Right cardiac atrium (tissue), 5 donors: ENCODE measurements at places on chromosomes 3 and 15.

DNA sequence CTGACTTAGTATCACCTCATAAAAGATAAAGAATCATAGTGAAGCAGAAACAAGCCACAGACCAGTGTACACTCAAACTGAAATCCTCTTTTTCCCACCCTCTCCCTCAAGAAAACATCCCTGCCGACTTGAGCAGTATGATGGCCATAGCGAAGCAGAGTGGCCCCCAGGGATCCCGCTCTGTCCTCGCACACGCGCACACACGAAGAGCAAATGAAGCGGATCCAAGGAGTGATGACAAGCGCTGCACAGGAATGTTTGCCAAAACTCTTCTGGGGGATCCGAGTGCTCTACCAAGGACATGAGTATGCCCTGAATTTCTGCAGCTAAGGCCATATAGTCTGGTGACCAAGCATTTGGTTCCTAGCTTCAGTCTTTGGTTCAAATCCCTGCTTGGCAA is 134.5 kb upstream of the C2CD4B start:
- DNase-seq, result peak; percentile 30

- DNase-seq, result no peak
Measured at GRCh38 chr3:194278186-194278845, 72.8 kb downstream of the CPN2 start.

GRCh38 chr3:69925506-69925905 is 74.0 kb upstream of the SAMMSON start:
- DNase-seq, result no peak

GRCh38 chr3:99355465-99355864 is 282.9 kb upstream of the COL8A1 start:
- no peak for DNase-seq

- DNase-seq, result no peak
Measured at GRCh38 chr3:72810063-72810462, 38.2 kb downstream of the SHQ1 start.

DNA sequence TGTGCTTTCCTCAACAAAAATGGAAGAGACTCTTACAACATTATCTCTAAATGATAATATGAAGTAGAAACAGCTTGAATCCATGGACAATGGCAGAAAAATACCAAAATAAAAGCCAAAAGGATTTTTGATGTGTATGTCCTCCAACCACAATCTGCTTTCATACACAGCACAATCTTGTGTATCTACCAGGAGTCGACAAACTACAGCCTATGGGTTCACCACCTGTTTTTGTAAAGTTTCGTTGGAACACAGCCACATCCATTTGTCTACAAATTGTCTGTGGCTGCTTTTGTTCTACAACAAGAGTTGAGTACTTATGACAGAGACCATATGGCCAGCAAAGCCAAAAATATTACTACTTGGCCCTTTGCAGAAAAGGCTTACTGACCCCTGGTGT is 88.7 kb upstream of the UBE2E2 start:
- no peak for DNase-seq

DNA sequence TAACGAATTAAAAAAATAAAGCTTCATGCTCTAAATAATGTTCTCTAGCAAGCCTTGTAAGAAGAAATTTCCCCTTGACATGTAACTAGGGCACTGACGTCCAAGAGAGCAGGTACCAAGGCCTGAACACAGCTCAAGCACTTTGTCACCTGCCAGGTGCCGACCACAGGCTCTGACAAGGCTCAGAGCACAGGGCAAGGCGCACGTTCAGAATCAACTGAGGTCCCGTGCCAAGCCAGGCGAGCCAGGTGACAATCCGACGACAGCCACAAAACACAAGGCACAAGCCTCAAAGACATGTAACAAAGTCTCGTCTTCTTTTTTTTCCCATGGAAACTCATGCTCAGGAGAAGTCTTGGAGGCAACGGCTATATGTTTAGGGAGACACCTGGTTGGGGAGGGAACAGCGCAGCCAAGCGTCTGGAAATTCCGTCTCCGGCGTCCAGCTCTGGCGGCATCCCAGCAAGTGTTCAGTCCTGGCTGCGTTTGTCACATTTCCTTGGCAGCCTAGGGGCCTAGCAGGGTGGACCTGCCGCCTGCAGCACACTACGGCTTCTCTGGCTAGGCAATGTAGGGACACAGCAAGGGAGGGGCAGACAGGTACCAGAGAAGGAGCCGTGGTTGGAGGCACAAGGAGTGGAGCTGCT is 76.7 kb downstream of the ADAMTS17 start:
- DNase-seq, result no peak

- DNase-seq, result no peak
Measured at GRCh38 chr3:17759901-17760300, 17.5 kb upstream of the TBC1D5 start.

- DNase-seq, result peak; percentile 65
Measured at GRCh38 chr3:71532639-71533395, 50.7 kb downstream of the FOXP1 start.

DNA sequence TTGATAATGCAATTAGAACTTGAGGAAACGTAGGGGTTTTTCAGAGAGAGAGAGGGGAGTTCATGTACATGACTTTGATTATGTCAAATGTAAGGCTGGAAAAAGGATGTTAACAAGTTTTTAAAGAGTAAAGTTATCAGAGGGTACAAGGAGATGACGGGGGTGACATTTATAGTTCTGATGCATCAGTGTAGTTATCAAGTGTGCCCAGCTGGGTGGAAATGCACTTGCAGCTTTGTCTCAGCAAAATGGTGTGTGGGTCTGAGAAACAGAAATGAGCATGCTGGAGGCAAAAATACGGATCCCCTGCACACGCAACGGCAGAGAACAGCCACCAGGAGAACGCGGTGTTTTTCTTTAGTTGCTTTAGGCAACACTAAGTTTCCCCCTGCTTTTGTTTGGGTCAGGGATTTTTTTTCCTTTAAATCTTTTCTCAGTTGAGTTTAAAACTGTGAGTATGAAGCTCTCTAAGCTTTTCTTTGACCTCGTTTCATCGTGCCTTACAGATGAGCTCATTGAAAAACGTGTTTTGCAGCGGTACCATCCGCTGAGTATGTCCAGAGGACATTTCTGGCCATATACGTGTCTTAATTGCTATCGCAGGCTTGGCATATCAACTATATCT is 205.4 kb downstream of the PDZRN3 start:
- no peak for DNase-seq

GRCh38 chr3:53144446-53144845 is 14.2 kb upstream of the RFT1 start:
- no peak for DNase-seq

DNA sequence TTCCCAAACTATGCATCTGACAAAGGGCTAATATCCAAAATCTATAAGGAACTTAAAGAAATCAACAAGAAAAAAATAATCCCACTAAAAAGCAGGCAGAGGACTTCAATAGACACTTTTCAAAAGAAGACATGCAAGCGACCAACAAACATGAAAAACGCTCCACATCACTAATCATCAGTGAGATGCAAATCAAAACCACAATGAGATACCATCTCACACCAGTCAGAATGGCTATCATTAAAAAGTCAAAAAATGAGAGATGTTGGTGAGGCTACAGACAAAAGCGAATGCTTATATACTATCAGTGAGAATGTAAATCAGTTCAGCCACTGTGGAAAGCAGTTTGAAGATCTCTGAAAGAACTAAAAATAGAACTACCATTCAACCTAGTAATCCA is 20.2 kb downstream of the CFAP44 start:
- DNase-seq, result no peak

- DNase-seq, result no peak
Measured at GRCh38 chr3:137409584-137409983, 354.5 kb upstream of the SOX14 start.

GRCh38 chr15:63519548-63520178 is 15.3 kb downstream of the USP3 start:
- no peak for DNase-seq

GRCh38 chr3:22939349-22939748 is 263.8 kb upstream of the UBE2E2 start:
- DNase-seq, result no peak

DNA sequence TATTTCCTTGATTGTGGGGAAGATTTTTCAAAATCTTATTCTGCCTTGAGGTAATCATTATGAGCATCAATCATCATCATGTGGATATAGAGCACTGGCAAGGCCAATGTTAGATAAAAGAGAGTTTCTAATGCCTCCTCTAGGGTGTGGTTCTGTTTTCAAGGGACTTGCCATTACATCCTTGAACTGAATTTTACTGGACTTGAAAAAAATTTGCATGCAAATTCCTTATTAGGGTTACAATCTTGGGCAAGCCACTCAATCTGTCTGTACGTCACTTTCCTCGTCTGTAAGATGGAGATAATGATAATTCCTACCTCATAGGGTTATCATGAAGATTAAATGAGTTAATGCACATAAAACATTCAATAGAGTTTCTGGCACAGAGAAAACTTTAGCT is 156.2 kb upstream of the WNT5A start:
- DNase-seq, result no peak

DNA sequence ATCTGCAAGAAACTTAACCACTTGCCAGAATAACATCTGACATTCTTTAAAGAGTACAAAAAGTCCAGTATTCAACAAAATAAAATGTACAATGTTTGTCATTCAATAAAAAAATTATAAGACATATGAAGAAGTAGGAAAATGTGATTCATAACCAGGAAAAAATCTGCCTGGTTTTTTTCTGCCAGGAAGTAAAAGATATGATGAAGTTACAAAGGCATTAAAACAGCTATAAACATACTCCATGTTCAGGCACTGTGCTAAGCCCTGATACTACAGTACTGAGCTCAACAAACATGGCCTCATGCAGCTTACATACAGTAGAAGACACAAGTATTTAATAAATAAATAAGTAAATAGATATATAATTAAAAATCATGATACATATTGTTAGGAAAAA is 178.4 kb upstream of the STT3B start:
- DNase-seq, result no peak

- no peak for DNase-seq
Measured at GRCh38 chr3:30604558-30604957, 1.8 kb upstream of the TGFBR2 start.

- DNase-seq, result no peak
Measured at GRCh38 chr3:108133048-108133369, 42.2 kb upstream of the CD47 start.

DNA sequence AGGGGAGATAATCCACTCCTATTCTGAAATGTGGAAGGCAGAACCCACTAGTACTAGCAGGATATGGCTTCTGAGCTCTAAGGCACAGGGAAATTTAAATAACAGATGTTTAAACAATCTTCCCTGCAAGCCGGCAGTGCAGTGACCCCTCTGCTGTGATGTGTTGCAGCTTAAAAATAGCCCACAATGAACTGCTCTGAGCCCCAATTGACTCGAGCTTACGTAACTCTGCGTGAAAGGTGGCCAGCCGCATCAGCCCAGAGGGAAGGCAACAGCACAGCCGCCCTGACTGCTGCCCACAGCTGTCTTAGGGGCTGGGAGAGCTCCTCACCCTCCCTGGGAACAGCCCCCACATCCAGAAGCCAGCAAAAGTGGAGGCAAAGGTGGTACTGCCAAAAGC is 12.5 kb upstream of the CAMKV start:
- DNase-seq, result no peak

DNA sequence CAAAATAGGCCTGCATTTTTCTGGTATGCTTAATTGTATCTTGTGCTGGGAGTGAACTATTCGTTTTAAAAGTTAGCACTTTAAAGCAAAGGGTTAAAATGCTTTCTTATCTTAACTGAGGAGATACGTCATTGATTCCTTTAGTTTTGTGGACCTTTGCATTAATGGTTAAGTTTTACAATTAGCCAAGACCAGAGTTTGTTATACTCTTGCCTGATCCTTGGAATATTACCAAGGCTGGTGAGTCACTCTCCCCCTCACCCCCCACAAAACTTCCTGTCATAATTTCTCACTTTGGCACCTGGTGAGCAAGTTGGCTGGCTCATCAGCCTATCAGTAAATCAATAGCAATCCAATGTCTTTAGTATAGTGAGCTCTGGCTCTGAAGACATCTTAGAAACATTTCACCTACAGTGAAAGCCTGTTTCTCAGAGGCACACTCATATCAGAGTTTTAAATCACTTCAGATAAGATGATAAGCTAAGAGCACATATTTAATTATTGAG is 26.7 kb downstream of the SLC2A2 start:
- DNase-seq, result no peak

GRCh38 chr3:176977331-176977730 is 220.0 kb downstream of the TBL1XR1 start:
- DNase-seq, result no peak

GRCh38 chr3:8840556-8840955 is 71.1 kb upstream of the OXTR start:
- no peak for DNase-seq

- no peak for DNase-seq
Measured at GRCh38 chr3:155412904-155413303, 119.4 kb upstream of the STRIT1 start.

GRCh38 chr3:137998121-137999042 is 11.6 kb upstream of the CLDN18 start:
- DNase-seq, result no peak

DNA sequence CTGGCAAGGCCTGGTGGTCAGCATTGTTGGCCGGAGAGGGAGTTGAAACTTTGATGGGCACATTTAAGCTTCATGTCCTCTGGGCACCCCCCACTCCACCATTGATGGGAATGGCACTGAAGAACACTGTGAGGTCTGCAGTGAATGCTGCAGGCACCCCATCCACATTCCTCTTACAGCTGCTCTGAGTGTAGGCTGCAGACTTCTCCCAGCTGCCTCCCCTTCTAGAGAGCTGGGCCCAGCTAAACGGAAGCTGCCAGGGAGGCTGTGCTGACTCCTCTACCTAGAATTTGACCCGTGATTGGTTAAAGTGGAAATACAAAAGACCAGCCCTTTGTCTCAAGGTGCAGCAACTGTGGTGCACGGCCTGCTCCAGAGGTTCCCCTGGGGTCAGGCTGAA is 10.6 kb downstream of the TMEM158 start:
- DNase-seq, result no peak

- no peak for DNase-seq
Measured at GRCh38 chr3:188819939-188820338, 351.8 kb upstream of the TPRG1 start.

- no peak for DNase-seq
Measured at GRCh38 chr3:187120326-187120725, 19.0 kb downstream of the RPL39L start.

GRCh38 chr3:10511809-10512494 is 6.6 kb upstream of the ATP2B2 start:
- no peak for DNase-seq
